ENCODE measurements at places on chromosomes 7 and 10.

GRCh38 chr10:56874950-56875349 lies 513.9 kb upstream of the ZWINT start:
- no peak for DNase-seq

GRCh38 chr10:25076506-25077177 lies 60.2 kb downstream of the THNSL1 start:
- no peak for DNase-seq

DNA sequence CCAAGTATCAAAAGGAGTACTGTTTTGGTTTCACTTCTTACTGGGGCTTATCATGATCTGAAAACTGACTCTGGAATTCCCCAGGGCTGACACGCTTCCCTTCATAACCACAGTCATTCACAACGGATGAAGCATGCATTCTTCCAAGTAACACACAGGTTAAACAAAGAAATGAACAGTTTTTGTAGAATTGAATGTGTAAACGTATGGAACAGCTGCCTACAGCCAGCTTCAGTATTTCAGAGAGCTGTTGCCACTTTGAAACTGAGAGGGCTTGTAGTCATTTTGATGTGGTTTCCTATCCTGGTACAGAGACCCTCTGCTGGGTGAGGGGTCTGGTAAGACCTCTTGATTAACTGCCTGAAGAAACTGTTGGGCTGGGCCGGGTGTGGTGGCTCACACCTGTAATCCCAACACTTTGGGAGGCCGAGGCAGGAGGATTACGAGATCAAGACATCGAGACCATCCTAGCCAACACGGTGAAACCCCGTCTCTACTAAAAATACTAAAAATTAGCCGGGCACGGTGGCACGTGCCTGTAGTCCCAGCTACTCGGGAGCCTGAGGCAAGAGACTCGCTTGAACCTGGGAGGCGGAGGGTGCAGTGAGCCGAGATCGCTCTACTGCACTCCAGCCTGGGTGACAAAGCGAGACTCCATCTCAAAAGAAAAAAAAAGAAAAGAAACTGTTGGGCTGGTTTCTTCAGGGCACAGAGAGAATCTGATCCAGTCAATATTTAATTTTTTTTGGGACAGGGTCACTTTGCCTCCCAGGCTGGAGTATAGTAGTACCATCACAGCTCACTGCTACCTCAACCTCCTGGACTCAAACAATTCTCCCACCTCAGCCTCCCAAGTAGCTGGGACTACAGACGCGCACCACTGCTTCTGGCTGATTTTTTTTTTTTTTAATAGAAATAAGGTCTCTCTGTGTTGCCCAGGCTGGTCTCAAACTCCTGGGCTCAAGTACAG lies 4.7 kb downstream of the NFE2L3 start:
- DNase-seq: no peak

GRCh38 chr10:18523025-18523424 lies 128.4 kb downstream of the NSUN6 start:
- no peak for DNase-seq

- no peak for DNase-seq
Observed at GRCh38 chr7:108028111-108028510, 25.1 kb upstream of the LAMB1 start.

GRCh38 chr7:104934665-104935064 lies 79.3 kb upstream of the KMT2E start:
- DNase-seq: no peak

GRCh38 chr10:60352105-60352504 lies 37.6 kb downstream of the ANK3 start:
- DNase-seq: no peak

DNA sequence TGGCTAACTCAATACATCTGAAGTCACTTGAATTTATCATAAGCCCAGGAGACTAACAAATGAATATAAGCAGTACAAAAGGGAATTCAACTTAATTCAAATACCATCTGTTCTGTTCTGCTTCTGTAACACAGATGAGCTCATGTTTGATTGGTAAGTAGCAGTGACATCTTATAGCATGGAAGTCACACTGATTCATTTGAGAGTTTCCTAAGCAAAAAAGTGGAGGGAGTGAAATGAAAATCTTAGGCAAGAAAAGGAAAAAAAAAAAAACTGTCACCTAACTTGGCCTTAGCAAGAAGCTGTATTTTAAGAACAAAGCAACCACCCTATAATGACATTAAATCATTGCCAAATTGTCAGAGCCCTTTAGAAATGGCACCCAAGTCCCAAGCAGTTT lies 49.5 kb downstream of the SMURF1 start:
- no peak for DNase-seq

GRCh38 chr7:135747366-135747765 lies 1.2 kb downstream of the FAM180A start:
- DNase-seq: no peak

GRCh38 chr7:96076350-96076707 lies 245.6 kb downstream of the SLC25A13 start:
- DNase-seq: no peak

- no peak for DNase-seq
Observed at GRCh38 chr7:68423356-68423755, 1174.9 kb upstream of the AUTS2 start.

GRCh38 chr10:92156874-92157773 lies 133.8 kb downstream of the CPEB3 start:
- DNase-seq: no peak

DNA sequence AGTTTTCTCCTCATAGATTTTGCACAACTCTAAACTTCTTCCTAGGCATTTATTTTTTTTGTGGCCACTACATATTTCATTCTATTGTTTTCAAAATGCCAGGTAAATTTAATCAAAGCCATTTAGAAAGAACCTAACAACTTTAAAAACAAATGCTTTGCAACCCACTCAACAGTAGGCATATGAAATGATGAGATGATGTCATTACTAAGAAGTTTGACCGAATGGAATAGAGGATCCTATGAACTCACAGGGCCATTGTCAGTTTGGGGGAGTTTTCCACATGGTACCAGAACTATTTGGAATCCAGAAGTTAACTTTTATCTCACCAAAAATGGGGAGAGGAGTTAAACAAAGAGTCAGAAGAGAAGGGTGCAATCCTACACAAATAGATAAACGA lies 100.7 kb upstream of the INHBA start:
- DNase-seq: no peak

DNA sequence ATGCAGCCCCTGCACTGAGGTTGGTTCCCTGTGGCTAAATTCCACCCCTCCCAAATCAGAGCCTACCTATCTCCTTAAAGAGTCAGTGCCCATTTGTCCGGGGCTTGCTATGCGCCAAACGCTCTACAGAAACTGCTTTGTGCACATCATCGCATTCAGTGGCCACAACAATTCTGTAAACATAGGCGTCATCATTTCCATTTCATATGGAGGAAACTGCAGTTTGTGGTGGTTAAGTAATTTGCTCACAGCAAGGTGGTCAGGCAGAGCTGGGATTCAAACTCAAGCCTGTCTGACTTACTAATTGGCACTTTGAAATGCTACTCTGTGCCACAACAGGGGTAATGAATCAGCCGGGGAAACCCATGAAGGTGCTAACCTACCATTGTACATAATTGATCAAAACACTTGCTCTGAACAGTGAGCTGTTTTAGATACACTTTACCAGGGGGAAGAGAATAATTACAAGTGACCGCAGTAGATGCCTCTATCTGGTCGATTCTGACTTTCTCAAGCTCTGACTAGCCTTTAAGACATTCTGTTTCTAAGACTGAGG lies 775.5 kb downstream of the LRMDA start:
- no peak for DNase-seq

GRCh38 chr7:79452495-79453265 lies 787 bp downstream of the MAGI2 start:
- DNase-seq: peak; percentile 16

GRCh38 chr10:27360581-27361172 lies 120.1 kb upstream of the ACBD5 start:
- peak; percentile 68 for DNase-seq

DNA sequence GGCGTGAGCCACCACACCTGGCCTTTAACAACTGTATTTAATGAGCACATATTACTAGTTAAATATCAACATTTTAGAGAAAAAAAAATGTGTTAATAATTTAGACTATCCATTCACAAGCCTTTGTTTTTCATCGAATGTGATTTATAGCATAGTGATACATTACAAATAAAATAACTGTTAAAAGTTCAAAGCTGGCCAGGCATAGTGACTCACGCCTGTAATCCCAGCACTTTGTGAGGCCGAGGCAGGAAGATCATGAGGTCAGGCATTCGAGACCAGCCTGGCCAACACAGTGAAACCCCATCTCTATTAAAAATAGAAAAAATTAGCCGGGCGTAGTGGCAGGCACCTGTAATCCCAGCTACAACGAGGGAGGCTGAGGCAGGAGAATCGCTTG lies 72.7 kb downstream of the HACD1 start:
- no peak for DNase-seq

DNA sequence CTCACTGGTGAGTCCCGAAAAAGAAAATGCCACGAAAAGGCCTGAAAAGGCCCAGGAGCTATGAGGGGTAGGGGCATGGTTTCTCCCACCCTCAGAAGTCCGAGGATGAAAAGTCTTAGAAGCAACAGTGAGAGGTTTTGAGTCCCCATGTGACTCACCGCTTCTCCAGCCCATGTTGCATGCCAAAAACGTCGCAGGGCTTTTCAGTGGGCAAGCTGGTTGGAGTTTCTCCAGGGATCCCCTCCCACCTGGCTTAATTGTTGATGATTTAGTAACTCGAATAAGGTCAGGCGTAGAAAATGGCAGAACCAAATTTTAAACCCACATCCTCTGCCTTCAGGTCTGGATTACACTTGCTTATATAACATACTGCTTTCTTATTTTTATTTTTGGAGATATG lies 96.3 kb upstream of the ARMC3 start:
- DNase-seq: no peak

GRCh38 chr10:34687434-34688210 lies 127.5 kb downstream of the PARD3 start:
- DNase-seq: no peak

DNA sequence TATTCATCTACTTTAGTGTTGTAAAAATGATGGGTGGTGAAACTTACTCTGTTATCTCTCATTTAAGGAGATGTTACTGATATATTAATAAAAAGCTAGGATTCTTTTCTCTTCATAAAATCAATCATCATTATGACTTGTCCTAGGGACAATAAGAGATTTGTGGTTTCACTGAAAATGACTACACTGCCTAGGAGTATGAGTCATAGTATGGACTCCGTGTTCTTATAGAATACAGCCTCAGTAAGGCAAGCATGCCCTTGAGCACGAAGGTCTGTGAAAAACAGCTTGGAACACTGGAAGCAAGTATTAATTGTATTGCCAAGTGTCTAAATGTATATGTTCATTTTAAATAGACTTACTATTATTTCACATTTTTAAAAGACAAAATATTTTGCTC lies 749.2 kb upstream of the PCDH15 start:
- no peak for DNase-seq

GRCh38 chr10:58319599-58319998 lies 15.2 kb upstream of the UBE2D1 start:
- no peak for DNase-seq

DNA sequence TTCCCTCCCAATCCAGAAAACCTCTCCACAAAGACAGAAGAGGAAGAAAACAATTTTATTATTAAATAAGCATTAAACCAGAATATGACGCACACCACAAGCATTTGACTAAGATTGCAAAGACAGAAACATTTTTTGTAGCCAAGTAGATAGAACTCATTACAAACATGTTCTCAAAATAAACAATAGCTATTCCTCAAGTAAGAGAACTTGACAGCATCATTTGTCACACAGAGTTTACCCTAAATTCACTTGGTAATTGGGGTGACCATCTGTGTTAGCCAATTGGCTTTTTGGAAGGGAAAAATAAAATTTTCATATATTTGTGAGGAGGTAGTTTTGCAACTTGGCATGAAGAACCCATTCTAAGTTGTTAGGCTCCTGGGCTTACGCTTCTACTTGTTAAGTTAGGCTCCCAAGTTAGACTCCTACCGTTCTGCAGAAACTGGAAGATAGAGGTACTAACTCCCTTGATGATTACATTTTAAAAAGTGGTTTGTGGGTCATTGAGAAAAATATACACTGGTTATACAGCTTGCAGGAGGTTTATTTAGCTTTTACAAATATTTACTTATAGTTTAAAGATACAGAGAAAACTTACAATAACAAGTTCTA lies 618.6 kb upstream of the CNTNAP2 start:
- no peak for DNase-seq

DNA sequence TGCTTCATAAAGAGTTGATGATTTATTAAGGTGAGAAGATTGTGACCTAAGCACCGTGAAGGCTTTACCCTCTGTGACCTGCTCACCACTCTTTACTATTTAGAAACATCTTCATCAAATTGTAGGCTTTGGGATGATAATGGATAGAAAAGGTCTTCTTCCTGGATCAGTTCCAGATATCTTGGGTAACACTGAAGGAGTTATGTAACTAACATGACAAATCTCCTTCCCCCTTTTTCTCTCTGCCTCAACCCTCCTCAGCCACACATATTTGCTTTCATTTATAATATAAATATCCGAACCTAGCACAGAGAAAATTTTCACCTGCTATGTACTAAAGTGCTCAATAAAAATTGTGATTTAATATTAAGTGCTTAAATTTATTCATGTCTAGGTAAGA lies 151.5 kb downstream of the FRMD4A start:
- no peak for DNase-seq

- DNase-seq: no peak
Observed at GRCh38 chr7:73504920-73505319, 17.2 kb downstream of the BAZ1B start.

- no peak for DNase-seq
Observed at GRCh38 chr7:69871213-69871885, 273.1 kb downstream of the AUTS2 start.

- no peak for DNase-seq
Observed at GRCh38 chr10:51076299-51076841, 2.1 kb downstream of the PRKG1 start.

GRCh38 chr10:30537586-30537985 lies 92.0 kb downstream of the LYZL2 start:
- DNase-seq: no peak

All from left ventricle myocardium inferior (tissue), 1 donor.